ENCODE measurements at places on chromosomes 2 and 18.

GRCh38 chr18:63162271-63163014, 157.1 kb downstream of the BCL2 start:
- H3K4me1 ChIP-seq = no peaks in the 10 kb centered on the region
- H3K27me3 ChIP-seq = no peaks in the 10 kb centered on the region
- no peak overlapping the region for H3K27ac ChIP-seq
- no peaks in the 10 kb centered on the region for H3K36me3 ChIP-seq

DNA sequence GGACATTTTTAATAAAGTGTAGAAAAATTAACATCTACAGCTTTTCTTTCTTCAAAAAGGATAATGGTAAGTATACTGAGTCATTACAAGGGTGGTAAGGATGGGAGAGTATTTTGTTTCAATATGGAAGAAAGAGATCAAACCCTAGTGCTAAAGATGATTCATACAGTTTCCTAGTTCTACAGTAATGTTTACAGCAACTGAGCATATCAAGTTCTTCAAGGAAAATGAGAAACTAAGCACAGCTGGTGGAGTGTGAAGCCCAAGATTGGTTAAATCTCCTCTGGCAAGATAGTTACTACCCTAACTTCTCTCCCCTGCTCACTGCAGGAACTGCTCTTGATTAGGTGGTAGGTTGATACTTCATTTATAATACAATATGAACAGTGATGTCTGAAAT, 467.5 kb downstream of the XIRP2 start:
- no peaks in the 10 kb centered on the region for H3K4me1 ChIP-seq
- no peaks in the 10 kb centered on the region for H3K36me3 ChIP-seq
- H3K27me3 ChIP-seq = no peaks in the 10 kb centered on the region
- no peak for DNase-seq
- no peak overlapping the region for H3K27ac ChIP-seq

- no peak overlapping the region for H3K27ac ChIP-seq
- H3K27me3 ChIP-seq = no peaks in the 10 kb centered on the region
- H3K4me3 ChIP-seq = peak overlapping the region; percentile 57
- H3K4me1 ChIP-seq = peaks cover 6% of the 10 kb centered on the region
- no peaks in the 10 kb centered on the region for H3K36me3 ChIP-seq
Measured at GRCh38 chr2:99998651-99999320, 143.6 kb downstream of the AFF3 start.

GRCh38 chr2:74334931-74335333, 8.3 kb downstream of the SLC4A5 start:
- peak; percentile 72 for DNase-seq
- no peak overlapping the region for H3K27ac ChIP-seq
- H3K4me3 ChIP-seq = no peak overlapping the region
- H3K4me1 ChIP-seq = no peaks in the 10 kb centered on the region
- peaks cover 10% of the 10 kb centered on the region for H3K27me3 ChIP-seq

GRCh38 chr2:180660207-180660606, 320.2 kb upstream of the UBE2E3 start:
- H3K27ac ChIP-seq = no peak overlapping the region
- no peak for DNase-seq
- no peaks in the 10 kb centered on the region for H3K36me3 ChIP-seq
- H3K4me3 ChIP-seq = no peak overlapping the region
- no peaks in the 10 kb centered on the region for H3K4me1 ChIP-seq

- H3K36me3 ChIP-seq = no peaks in the 10 kb centered on the region
- no peak overlapping the region for H3K27ac ChIP-seq
Measured at GRCh38 chr2:60466161-60466702, 87.2 kb downstream of the BCL11A start.

GRCh38 chr2:75047189-75047991, 88.9 kb downstream of the POLE4 start:
- no peaks in the 10 kb centered on the region for H3K27me3 ChIP-seq
- H3K27ac ChIP-seq = no peak overlapping the region
- no peaks in the 10 kb centered on the region for H3K4me1 ChIP-seq
- H3K4me3 ChIP-seq = no peak overlapping the region

DNA sequence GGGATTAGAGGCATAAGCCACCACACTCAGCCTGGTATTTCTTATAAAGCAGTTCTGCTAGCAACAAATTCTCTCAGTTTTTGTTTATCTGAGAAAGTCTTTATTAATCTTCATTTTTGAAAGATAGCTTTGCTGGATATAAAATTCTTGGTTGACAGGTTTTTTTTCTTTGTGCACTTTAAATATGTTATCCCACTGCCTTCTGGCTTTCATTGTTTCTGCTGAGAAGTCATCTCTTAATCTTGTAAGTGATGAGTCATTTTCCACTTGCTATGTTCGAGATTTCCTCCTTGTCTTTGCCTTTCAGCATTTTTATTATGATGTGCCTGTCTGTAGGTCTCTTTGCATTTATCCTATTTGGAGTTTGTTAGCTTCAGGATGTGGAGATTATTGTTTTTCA, 5.9 kb upstream of the ELAC1 start:
- no peaks in the 10 kb centered on the region for H3K36me3 ChIP-seq
- H3K27ac ChIP-seq = no peak overlapping the region
- no peak overlapping the region for H3K4me3 ChIP-seq
- H3K4me1 ChIP-seq = no peaks in the 10 kb centered on the region
- DNase-seq = no peak
- no peaks in the 10 kb centered on the region for H3K27me3 ChIP-seq

DNA sequence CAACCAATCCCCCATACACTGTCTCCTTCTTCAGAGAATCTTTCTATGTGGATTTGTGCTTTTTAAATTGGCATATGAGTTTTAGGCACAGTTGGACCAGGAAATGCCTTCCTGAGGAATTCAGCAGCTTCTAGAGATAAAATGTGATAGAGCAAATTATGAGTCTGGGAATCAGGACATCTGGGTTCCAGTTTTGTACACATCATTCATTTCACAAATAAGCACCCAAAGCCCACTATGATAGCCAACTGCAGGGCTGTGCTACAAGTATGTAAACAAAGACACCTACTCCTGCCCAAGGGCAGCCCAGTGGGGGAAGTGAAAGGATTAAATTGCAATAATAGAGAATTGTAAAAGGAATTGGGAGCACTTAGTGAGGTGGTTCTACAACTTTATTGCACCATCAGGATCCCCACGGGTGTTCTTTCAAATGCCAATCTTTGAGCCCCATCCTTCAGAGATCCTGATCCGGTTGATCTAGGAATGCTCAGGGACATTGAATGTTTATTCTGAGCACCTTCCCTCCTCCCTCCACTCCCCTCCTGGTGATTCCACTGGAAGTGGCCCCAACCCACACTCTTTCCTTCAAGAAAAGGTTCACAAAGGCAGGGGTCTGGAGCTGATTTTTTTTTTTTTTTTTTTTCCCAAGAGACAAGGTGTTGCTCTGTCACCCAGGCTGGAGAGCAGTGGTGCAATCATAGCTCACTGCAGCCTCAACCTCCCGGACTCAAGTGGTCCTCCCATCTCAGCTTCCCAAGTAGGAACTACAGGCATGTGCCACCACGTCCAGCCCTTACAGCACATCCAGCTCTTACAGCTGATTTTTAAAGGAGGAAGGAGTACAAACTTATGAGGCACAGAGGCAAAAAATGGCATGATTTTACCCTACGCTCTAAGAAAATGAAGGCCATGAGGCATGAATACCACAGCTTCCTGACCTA, 11.1 kb upstream of the KCMF1 start:
- H3K36me3 ChIP-seq = peaks cover 33% of the 10 kb centered on the region
- peaks cover 8% of the 10 kb centered on the region for H3K4me1 ChIP-seq
- no peak overlapping the region for H3K4me3 ChIP-seq
- H3K27me3 ChIP-seq = no peaks in the 10 kb centered on the region
- H3K27ac ChIP-seq = peak overlapping the region; percentile 92

- no peak overlapping the region for H3K27ac ChIP-seq
- no peak for DNase-seq
- H3K27me3 ChIP-seq = no peaks in the 10 kb centered on the region
- H3K36me3 ChIP-seq = peaks cover 10% of the 10 kb centered on the region
Measured at GRCh38 chr2:97749581-97749980, 36.2 kb downstream of the ZAP70 start.

GRCh38 chr2:139585101-139585500, 804.9 kb upstream of the NXPH2 start:
- no peak overlapping the region for H3K27ac ChIP-seq
- no peak overlapping the region for H3K4me3 ChIP-seq
- H3K36me3 ChIP-seq = no peaks in the 10 kb centered on the region
- H3K4me1 ChIP-seq = no peaks in the 10 kb centered on the region

DNA sequence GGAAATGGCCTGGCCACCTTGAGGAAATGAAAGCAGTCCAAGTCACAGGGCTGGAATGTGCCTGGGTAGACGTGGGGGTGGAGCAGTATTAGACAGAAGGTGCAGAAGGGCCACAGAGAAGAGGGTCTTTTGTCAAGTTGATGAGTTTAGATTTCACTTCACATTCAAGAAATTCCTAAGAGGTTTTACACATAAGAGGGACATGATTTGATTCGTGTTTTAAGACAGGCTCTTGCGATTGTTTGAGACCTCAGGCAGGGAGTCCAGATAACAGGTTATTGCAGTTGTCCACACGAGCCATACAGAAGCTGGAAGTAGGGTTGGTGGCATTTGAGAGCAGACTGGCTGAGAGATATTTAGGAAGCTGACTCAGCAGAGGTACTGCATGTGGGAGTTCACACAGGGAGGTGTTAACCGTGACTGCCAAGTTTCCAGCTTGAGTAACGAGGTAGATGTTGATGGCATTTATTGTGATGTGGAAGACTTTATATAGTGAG, 64.6 kb downstream of the NEB start:
- DNase-seq = no peak
- H3K27ac ChIP-seq = no peak overlapping the region

DNA sequence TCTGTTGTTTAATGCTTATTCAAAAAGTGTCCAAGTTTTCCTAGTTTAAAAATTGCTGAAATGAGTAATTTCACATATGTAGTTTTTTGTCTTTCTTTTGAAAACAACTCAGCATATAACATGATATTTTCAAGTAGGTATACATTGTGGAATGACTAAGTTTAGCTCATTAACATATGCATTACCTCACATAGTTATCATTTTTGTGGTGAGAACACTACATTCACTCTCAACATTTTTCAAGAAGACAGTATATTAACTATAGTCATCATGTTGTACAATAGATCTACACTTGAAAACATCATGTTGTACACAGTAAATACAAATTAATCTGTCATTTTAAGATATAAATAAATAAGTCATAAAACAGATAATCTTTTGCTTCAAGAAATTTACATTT, 340.0 kb downstream of the CCDC85A start:
- H3K36me3 ChIP-seq = no peaks in the 10 kb centered on the region
- H3K27me3 ChIP-seq = no peaks in the 10 kb centered on the region
- no peak for DNase-seq
- H3K4me3 ChIP-seq = no peak overlapping the region
- no peak overlapping the region for H3K27ac ChIP-seq
- no peaks in the 10 kb centered on the region for H3K4me1 ChIP-seq

DNA sequence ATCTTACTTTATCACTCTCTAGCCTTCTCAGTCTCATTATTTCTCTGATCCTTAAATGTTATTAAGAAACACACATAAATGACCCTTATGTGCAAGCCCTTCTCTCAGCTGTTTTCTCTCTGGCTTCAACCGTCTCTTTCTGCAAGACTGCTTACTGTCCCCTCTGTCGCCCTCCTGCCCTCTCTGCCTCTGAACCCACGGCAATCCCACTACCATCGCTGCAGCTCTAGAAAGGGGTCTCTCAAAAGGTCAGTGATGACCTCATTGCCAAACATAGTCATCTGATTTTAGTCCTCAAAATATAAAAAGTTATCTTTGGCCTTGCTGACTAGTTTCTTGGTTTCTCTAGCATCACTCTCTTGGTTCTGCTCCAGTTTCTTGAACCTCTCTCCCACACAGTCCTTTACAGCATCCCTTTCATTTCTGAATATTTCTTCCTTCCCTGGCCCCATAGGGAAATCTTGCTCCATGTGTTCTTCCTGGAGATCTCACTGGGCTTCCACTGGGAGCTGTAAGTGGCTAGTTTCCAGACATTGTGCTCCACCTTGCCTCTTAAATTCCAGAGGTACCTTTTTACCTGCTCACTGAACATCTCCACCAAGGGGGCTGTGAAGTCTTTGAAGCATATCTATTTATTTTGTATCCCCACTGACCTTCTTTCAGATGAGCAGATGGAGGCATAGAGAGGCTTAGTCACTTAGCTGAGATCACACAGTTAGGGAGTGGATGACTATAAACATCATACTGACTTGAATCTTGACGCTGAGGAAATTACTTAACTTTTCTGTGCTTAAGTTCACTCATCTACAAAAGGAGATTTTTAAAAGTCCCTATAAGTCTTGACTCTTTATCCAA, 96.2 kb downstream of the PDE1A start:
- no peaks in the 10 kb centered on the region for H3K36me3 ChIP-seq
- no peak overlapping the region for H3K4me3 ChIP-seq
- no peaks in the 10 kb centered on the region for H3K4me1 ChIP-seq
- DNase-seq = no peak

DNA sequence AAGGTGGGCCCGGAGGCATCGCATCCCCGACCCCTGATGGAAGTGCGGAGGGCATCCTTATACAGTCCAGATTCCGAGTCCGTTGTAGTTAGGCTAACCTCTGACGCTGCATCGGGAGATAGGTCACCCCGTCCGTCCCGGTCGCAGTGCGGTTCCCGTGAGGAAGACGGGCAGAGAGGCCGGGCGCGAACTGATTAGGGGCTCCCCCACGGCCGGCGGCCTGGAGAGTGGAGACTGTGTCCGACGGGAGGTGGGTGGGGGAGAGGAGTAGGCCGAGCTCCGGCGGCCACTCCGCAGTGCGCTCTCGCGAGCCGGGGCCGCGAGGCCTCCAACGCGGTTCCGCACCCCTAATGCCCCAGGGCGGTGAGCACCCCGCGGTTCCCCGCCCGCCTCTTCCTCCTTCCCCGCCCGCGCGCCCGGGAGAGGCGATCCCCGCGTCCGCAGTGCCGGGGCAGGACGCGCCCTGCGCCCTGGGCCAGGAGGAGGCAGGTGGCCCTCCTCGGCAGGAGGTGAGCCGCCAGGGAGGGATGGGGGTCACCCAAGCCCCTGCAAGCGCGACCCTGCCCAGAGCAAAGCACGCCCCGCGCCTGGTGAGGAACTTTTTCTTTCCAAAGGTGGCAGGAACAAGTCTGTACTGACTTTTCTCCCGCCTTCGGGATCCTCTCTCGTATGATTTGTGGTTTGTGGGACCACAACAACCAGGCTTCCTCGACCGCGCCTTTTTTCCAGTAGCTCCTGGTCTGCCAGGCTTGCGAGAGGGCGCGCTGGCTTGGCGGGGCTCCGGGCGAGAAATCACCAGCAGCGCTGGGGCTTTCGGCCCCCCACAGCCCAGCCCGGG, 1.4 kb upstream of the SP5 start:
- no peaks in the 10 kb centered on the region for H3K36me3 ChIP-seq
- DNase-seq = peak; percentile 31
- no peak overlapping the region for H3K27ac ChIP-seq
